Stimulated activated CD4-positive, alpha-beta T cell treated with anti-CD3 and anti-CD28 coated beads, Interleukin-12 subunit alpha, Interleukin-12 subunit beta, amount 100 ng/mL, for 24 hours (primary cell): ENCODE measurements at places on chromosomes 7 and 10.

DNA sequence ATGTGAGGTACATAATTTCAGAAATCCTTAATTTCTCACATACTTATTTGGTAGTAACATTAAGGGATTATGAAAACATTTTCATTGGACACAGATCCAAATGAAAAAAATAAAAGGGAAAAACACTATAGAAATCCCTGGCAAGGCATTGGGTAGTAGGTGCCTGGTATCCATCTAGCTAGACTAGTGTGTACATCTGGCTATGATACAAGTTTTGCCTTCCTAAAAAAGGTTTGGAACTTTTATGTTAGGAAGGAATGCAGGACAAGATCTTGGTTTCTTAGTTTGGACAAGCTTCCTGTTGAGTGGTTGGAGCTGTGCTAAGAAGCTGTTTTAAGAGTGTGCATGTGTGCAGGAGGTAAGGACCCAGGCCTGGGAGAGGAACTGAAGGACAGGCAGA lies 252.3 kb upstream of the GLI3 start:
- no peak for DNase-seq

DNA sequence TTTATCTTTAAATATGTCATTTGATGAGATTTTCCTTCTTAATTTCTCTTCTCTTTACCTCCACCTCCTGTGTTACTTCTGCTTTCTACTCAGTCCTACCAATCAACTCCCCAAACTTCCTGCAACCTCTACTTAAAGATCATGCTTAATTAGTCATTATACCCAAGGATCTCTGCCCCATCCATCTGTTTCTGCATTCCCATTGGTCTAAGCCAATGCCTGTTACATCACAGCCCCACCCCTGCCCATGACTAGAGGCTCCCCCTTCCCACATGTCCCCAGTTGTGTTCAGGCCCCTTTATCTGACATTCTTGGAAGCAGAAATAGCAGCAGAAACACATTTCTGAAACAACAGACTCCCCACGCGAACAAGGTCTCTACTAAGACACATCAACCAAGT lies 319.1 kb upstream of the NFE2L3 start:
- DNase-seq: no peak

GRCh38 chr10:75102830-75103673 lies 8.4 kb upstream of the SAMD8 start:
- DNase-seq: no peak

DNA sequence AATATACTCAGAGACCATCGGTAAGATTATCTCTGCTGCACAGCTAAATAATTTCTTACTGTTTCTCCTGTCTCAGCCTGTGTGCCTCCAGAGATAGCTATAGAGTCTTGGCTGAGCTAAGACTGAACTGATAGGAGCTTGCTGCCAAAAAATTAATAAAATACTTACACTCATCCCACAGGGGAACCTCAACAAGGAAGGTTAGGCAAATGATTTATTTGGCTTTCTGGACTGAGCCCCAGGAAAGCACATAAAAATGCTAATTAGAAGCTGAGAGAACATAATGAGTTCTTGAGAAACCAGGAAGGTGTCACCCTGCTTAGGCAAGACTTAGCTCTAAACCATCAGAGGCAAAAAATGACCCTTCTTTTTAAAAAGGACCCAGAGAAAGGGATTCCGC lies 534.5 kb downstream of the TNS3 start:
- no peak for DNase-seq

GRCh38 chr10:43263551-43264343 lies 3.1 kb downstream of the RASGEF1A start:
- no peak for DNase-seq

DNA sequence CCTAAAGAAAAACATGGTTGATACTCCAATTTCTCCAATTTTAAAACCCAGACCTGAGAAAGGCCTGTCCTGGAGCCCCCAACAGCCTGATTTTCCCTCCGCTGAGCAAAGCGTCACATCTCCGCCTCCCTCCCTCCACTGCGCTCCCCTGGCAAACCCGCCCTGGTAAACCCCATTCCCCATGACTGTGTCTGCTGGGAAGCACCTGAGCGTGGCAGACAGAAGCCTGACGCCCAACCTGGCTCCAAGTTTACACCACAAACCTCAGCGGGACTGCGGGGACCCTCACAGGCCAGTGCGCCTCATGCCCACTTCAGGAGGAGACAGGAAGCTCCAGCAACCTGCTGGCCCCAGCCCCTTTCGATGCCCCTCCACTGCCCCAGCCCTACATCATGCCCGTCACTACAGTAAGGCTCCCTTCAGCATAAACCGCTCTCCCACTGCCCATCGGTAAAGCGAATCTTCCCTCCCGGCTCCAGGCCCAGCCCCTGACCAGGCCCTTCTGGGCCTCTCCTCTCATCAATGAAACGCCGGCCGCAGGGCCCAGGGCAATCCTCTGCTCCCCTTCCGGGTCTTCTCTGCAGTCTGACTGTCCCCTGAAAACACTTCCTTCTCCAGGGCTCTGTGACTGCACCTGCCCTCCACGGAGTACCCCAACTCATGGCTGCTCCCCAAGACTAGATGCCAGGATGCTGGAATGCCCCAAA lies 233.3 kb downstream of the MAD1L1 start:
- DNase-seq: no peak

DNA sequence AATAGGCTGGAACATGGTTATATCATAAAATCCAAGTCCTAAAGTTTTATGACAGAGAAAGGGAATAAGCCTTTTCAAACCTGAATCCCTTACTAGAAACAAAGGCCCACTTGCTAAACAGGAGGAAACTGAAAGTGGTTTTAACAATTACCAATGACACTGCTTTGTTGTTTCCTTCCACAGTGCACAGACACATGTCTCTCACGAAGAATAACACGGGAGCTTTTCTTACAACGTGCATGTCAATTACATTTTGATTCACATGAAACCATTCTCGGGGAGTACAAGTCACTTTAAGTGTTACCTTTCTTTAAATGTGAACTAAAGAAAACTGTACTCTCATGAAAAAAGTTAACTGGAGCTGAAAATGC lies 1.4 kb downstream of the MRPS33 start:
- DNase-seq: no peak

- DNase-seq: no peak
Measured at GRCh38 chr10:44671319-44671718, 239.8 kb upstream of the TMEM72 start.

DNA sequence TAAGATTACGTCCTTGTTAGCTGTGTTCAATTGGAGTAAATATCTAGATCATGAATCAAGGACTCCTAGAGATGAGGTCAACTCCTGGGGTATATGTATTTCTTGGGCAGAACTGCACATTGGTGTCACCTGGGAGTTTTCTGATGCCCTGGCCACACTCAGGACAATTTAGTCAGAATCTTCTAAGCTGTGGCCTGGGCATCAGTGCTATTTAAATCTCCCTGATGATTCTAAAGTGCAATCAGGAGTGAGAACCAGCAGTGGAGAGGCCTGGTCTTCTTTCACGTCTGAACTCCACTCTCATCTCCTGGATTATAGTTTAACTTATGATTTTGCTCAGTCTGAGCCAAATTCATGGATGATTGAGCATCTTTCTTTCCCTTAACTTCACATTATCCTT lies 218.0 kb downstream of the BMPER start:
- no peak for DNase-seq

GRCh38 chr10:69224862-69225657 lies 4.9 kb downstream of the HKDC1 start:
- no peak for DNase-seq

GRCh38 chr10:60871215-60871614 lies 72.8 kb downstream of the RHOBTB1 start:
- no peak for DNase-seq

GRCh38 chr7:82760831-82761230 lies 317.3 kb upstream of the CACNA2D1 start:
- no peak for DNase-seq

GRCh38 chr7:55094092-55094690 lies 75.4 kb downstream of the EGFR start:
- no peak for DNase-seq

DNA sequence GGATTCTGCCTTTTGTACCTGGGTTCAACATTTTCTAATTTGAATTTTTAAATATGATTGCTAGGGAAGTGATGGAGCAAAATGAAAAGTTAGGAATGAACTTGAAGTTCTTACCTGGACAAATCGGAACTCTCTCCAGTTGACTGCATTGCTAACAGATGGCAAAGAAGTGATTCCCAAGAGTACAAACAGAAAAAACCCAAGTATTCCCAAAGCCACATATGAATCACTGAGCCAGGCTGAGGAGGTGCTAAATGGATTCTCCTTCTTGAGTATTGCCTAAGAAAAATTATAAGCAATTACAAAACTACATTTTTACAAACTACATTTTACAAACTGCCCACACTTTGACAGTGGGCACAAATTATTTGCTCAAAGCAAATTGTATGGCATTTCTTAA lies 25.9 kb downstream of the STEAP4 start:
- no peak for DNase-seq

DNA sequence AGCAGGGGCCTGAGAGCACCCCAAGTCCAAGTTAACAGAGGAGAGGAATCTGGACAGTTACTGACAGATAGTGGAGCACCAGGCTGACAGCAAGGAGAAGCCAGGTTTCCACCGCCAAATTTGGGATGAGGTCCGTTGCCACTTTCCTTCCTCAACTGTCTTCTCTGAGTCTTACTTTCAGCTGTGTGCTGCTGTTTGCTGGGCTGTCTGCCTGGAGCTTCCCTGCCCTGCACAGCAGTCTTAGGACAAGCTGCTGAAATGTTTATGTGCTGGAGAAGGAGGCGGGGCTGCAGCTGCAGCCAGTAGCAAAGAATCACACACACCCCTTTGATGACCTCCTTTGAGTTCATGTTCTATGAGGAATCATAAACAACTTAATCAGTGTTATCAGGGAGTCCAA lies 17.4 kb upstream of the CYP3A7 start:
- no peak for DNase-seq
